ENCODE measurements at places on chromosomes 11 and 22.

GRCh38 chr11:134050541-134051383 lies 18.1 kb upstream of the JAM3 start:
- DNase-seq, result peak; percentile 57

- DNase-seq, result no peak
Measured at GRCh38 chr11:104704888-104705287, 193.4 kb downstream of the CASP12 start.

GRCh38 chr11:124983674-124984511 lies 29.9 kb downstream of the CCDC15 start:
- no peak for DNase-seq

DNA sequence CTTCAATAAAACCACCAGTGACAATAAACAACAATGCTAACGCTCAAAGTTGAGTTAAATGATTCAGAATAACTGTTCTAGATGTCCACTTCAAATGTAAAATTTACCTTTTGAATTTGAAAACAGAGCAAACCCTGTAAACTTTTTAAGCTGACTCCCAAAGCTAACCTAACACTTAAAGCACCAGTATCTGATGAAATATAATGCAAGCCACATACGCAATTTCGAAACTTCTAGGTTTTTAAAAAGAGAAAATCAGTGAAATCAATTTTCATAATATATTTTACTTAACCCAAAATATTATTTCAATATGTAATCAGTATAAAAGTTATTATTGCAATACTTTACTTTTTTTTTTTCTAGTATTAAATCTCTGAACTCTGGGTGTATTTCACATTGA lies 71.3 kb downstream of the PLEKHA7 start:
- DNase-seq, result no peak

- DNase-seq, result no peak
Measured at GRCh38 chr11:70468256-70469195, 70.2 kb downstream of the CTTN start.

- DNase-seq, result no peak
Measured at GRCh38 chr11:61587951-61588727, 7.3 kb upstream of the SYT7 start.

- DNase-seq, result no peak
Measured at GRCh38 chr11:118913411-118914125, 12.2 kb downstream of the BCL9L start.

GRCh38 chr11:60925868-60926267 lies 1.6 kb downstream of the TMEM132A start:
- no peak for DNase-seq

DNA sequence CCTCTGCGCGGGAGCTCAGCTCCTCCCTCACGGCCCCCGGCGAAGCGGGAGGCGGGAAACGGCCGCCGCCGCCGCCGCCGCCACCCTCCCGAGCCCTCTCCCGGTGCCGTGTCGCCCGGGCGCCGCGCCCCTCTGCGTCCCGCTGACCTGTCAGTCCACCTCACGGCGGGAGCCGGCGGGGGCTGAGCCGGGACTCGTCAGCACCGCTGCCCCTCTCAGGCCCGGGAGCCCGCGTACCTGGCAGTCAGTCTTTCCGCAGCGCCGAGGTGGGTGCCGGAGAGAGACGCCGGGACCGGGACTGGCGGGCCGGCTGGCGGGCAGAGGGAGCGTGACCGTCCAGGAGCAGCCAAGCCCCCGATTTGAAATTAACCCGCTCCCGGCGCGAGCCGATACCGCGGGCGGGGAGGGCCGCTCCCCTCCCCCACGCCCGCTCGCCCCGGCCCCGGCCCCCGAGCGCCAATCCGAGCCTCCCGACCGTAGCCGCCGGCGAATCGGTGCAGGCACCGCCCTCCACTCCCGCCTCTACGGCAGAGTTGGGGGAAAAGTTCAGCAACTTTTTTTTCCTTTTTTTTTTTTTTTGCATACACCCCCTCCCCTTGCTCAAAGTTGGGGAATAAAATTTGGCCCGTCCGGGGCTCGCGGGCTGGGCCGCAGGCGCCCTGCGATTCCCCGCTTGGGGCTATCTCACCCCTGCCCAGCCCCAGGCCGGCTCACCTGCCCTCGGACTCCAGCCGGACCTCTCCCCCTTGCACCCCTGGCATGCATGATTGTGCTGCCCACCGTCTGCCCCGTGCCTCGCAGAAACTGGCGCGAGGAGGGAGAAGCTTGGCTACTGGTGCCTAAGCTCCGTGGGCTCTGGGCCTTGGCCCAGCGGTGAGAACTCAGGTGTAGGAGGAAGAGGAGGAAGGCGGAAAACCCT lies 774 bp upstream of the E2F8 start:
- DNase-seq, result no peak

- DNase-seq, result no peak
Measured at GRCh38 chr11:134463716-134464115, 51.7 kb upstream of the B3GAT1 start.

- DNase-seq, result no peak
Measured at GRCh38 chr11:11572386-11572785, 49.4 kb downstream of the GALNT18 start.
